ENCODE measurements at places on chromosomes 5 and 9.

GRCh38 chr5:174327896-174328295, 282.4 kb downstream of the NSG2 start:
- no peak for DNase-seq

DNA sequence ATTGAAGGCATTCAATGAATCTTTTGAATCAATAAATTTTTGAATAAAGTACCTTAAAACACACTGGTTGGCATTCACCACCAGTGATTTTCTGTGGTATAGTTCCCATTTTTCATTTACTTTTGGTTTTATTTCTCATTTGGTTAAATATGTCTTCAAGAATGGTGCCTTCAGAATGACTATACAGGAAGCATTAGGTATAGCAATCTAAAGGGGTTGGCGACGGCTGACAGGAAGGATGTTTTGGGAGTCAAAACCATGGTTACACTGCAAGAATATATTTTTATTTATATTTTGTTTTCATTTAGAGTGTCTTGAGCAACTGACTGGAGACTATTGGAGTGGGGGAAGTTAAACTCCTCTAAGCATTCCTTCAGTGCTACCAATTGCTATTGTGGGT, 235.7 kb downstream of the HTR1A start:
- no peak for DNase-seq

GRCh38 chr5:122924719-122925395, 79.4 kb downstream of the SNX24 start:
- no peak for DNase-seq

- peak; percentile 84 for DNase-seq
Measured at GRCh38 chr5:117455236-117456233, 880.9 kb upstream of the SEMA6A start.

DNA sequence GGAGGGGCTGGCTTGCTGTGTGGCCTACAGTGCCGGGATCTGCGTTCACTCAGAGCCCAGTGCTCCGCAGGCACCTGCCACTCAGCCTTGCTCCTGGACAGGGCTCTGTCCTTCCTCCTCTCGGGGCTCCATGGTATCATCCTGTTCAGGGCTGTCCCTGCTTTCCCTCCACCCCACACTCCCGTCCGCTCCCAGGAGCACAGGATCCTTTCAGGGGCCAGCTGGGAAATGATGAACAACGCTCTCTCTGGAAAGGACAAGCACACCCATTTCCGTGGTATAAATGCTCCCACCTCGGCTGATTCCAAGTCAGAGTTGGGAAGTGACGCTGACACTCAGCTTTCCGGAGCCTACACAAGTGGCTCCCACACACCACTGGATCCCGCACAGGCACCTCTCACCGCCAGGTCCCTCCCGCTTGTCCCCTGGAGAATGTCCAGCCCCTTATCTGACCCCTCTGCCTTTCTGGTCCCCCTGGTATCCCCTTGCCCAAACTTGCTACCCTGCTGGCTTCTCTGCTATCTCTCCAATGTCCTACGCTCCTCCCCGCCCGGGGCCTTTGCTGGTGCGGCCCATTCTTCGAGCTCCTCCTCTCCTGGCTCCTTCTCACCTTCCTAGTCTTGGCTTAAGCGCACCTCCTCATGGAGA, 21.3 kb downstream of the HMCN2 start:
- no peak for DNase-seq

DNA sequence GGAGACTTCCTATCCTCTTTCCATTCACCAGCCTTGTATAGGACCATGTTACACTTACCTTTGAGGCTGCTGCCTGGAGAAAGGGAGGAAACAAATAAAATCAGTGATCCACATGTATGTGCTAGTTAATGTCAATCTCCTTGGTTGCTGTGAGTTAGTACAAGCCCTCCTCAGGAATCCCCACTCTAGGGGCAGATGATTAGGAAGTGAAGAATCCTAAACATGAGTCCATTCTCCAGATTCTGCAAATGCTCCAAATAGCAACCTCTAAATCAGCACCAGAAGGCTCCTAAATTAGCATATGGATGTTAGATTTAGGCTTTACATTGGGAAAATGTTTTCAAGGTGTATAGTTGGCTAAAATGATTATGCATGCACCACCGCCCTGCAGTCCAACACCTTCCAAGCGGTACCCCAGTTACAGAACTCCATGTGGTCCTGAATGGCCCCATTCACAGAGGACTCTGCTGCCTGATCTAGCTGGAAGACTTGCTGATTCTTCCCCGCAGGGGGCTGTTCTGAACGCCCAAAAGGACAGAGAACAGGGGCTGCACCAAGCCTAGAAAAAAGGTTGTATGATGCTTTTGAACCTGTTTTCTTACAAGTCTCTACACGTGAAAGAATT, 123.2 kb downstream of the TLE1 start:
- no peak for DNase-seq

- DNase-seq: no peak
Measured at GRCh38 chr5:179451828-179452196, 98.5 kb upstream of the RUFY1 start.

DNA sequence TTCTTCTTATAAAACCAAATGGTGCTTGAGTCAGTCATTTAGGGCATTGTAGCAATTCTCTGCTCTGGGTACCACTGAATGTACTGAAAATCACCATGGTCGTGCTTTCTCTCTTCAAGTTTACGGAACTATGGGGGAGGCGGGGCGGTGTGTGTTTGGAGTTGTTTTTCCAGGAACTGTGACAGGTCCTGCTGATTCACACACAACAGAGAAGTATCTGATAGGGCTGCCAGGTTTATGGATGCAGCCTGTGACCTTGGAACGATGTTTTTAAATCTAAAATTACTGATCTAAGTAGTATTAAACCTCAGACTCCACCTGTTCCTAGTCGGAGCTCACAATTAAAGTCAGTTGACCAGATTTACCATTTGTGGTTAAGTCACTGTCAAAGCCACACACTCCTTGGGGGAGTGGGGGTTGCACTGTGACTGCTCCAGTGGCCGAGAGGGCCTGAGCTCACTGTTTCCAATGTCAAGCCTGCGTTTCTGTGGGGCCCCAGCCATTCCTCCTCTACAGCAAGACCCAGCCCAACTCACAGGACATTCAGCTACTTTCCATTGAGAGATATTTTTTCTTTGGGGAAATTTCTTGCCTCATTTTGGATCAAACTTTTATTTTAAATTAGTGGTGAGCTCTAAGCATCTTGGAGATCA, 44.4 kb downstream of the GADD45G start:
- DNase-seq: no peak

GRCh38 chr5:122311961-122312590, at the start of gene SNCAIP:
Gene SNCAIP (plus strand): TSS chr5:122312237. CDS start chr5:122391135, 78,898 bp downstream.
- DNase-seq: peak; percentile 51

DNA sequence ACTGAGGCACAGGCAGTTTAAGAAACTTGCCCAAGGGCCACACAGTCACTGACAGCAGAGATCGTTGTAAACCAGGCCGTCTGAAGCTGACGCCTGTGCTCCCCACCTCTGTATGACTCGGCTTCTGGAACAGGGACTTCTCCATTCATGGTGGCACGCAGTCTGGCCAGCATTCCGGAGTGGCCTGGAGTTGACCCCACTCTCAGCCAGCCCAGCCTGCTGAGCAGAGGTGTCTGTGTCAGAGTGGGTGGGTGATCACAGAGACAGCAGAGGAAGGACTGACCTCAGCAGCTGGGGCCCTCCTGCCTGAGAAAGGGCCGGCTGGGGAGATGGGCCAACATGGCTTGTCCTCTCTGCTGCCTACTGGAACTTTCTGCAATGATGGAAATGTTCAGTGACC, 12.6 kb downstream of the LRSAM1 start:
- DNase-seq: no peak

GRCh38 chr9:70641631-70642030, 227.2 kb upstream of the KLF9 start:
- no peak for DNase-seq

DNA sequence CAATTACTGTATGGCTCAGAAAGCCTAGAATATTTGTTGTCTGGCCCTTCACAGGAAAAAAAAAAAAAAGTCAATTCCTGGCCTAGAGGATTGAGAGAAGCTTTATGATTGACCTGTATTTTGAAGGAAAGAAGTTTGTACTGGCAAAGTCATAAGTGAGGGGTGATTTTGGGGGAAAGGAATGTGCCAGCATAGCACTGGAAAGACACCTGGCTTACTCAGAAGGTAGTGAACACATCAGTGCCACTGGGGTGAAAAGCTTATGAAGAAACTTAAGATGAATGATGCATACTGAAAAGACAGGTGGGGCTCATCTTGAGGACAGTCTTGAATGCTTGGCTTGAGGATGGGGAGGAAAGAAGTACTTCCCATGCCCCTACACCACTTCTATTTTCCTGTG, 127.9 kb upstream of the RASA1 start:
- no peak for DNase-seq

GRCh38 chr5:149410071-149410470, 31.0 kb upstream of the IL17B start:
- DNase-seq: no peak

DNA sequence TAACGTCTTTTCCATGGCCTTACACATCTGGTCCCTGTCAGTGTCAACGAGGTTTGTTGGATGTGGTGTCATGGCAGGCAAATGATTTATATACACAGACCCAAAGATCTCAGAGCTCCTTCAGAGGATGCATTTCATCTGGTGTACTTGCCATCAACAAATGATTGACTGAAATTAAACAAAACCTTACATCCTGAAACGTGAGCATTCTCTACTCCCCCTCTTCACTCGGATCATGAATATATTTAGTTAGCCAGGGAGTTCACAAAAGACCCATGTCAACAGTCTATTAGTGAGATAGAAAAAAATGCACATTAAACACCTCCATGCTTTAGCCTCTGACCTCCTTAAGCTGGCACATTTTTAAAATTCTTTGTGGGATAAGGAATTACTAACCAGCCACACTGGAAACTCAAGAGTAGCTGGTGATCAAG, 215.6 kb downstream of the EFNA5 start:
- peak; percentile 24 for DNase-seq

GRCh38 chr5:115246361-115246991, 16.2 kb downstream of the PGGT1B start:
- DNase-seq: peak; percentile 64

GRCh38 chr9:131856105-131856504, 116.2 kb upstream of the RAPGEF1 start:
- no peak for DNase-seq

DNA sequence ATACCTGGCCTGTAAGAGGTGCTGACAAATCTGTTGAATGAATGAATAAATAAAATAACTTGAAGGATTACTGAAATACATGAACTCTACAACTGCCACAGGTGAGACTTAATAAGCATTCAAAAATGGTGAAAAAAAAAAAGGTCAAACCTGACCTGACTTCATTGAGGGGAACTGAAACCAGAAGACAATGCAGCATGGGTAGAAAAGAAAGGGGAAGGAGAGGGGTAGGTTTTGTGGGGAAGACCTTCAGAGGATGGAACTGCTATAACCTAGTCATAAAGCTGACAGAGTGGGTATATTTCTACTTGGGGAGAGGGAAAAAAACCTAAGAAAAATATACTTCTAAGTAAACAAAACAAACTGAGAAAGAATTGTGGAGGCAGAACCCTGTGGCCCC, 56.6 kb downstream of the RASEF start:
- no peak for DNase-seq

DNA sequence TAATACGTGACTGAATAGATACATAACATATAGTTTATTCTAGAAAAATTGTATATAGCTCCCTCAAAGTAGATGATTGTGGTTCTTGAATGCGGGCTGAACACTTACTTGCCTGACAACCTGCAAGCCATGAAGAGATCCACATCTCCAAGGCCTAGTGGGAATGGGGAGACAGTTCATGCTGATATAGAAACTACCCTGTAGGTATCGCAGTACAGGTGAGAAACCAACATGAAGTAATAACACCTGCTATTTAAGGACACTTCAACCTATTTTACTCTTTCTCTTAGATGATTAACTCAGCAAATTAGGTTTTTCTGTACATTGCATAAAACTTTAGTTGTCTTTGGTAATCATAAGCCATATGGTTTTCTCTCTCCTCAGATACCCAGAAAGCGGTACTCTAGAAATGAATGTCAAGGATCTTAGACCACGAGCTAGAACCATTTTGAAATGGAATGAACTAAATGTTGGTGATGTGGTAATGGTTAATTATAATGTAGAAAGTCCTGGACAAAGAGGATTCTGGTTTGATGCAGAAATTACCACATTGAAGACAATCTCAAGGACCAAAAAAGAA, 47.3 kb downstream of the UHRF2 start:
- DNase-seq: no peak

GRCh38 chr5:63125862-63126261, 547.2 kb downstream of the LRRC70 start:
- peak; percentile 20 for DNase-seq

- DNase-seq: no peak
Measured at GRCh38 chr9:37920471-37921167, 16.7 kb upstream of the SLC25A51 start.

DNA sequence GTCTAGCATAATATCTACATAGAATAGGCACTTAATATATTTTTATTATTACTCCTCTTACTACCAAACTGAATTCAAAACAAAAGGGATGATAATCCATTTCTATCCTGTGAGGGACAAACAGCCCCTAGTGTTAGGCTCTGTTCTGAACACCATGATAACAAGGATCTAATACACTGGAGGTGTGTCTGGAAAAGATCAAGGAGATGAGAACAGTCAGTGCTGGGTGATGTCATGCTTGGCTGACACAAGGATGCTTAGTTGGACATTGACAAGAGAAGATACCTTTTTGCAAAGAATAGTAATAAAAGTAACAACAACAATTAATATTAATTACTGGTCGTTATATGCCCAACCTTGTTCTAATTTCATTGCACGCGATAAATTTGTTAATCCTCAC, 458.7 kb downstream of the EBF1 start:
- no peak for DNase-seq

DNA sequence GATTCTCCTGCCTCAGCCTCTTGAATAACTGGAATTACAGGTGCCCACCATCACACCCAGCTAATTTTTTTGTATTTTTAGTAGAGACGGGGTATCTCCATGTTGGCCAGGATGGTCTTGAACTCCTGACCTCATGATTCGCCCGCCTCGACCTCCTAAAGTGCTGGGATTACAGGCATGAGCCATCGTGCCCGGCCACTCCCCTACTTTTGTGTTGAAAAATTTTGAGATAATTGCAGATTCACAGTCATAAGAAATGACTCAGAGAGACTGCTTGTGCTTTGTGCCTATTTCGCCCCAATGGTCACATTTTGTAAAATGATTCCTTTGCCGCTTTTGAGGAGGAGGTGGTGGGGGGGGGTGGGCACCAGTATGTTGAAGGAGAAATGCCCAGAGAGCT, 48.1 kb upstream of the SH3PXD2B start:
- no peak for DNase-seq

GRCh38 chr9:87588339-87588738, 90.7 kb downstream of the DAPK1 start:
- DNase-seq: no peak

GRCh38 chr9:91489361-91489899, 65.8 kb upstream of the NFIL3 start:
- DNase-seq: no peak

DNA sequence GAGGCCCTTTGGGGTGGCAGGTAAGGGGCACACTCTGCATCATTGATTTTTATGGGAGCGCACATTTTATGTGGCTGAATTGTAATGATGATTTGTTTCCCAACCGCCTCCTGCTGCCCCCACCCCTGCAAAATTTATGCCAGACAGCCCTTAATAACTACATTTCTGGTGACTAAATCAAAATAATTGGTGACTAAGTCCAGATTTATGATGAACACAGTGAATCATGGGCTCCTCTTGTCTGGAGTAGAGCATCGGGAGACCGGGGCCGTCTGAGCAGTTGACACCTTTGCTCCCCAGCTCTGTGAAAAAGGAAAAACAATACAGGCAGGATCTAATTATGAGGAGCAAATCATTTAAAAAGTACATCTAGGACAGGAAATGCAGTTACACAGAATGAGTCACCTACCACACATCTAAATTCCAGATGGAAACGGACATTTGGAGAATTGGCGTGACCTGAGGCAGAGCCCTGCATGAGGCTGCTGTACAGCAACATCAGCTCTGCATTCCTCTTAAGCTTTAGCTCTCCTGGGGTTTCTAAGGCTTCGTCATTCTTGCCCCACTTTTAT, 58.9 kb downstream of the DOCK2 start:
- DNase-seq: peak; percentile 5
